ENCODE measurements at places on chromosomes 3 and 15. TPM values are rescaled to one million over a fixed set of nuclear protein-coding genes. Genes with fewer than 3 reads are reported as not detected.

- DNase-seq, result no peak
Measured at GRCh38 chr3:46183330-46183729, 24.8 kb downstream of the CCR1 start.

DNA sequence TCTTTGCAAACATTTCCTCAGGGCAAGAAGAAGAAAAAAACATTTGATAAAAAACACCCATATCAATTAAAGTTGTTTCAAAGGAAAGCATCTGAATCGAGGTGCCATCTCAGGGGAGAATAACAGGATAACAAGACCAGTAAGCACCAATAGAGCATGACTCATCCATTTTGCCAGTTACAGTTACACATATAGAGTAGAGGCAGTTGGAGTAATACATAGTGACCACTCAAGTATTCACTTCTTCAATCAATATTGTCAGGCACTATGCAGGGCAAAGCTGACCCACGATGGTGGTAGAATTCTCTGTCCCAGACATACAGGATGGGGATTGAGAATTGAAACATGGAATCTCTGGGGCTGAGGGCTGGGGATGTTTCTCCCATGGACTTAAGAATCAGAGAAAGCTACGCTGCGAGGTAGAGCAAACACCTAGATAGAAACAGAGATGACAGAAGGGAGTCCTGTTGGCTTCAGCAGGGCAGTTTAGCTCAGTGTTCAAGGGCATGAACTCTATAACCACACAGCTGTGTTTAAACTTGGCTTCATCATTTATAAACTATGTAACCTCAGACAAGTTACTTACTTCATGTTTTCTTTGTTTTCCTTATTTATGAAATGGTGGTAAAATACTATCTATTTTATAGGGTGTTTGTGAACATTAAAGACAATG, 186.4 kb upstream of the NANOGP8 start:
- no peak for DNase-seq

The RFC4 gene
- 47.6 TPM for polyA plus RNA-seq

DNA sequence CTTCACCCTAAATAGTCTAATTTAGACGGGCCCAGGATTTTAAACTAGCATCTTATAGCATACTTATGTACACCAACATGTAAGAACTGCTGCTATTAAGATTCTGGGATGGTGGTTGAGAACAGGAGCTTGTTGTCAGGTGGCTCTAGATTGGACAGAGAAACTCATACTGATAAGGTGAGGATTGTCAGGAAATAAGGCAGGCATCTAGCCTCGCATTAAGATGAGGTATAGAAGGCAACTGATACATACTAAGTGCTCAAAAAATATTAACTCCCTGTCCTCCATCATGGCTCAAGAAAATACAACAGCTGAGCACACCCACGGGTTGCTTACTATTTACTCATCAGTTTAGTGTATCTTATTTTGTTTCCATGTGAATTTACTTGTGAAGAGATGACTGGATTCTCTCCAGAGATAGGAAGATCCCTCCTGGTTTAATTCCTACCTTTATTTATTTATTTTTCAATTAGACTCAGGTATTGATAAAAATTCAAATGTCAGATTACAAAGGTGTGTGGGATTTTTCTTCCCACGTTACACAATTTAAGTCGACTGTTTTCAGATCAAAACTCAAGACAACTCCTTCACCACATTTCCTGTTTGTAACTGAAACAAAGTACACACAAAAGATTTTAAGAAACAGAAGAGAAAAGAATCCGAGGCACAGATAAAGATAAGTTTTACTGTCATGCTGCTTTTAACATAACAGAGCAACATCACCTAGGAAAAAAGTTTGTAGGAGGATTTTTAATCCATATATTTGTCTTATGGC, at the start of gene TRAT1:
TRAT1 (plus strand) TSS at position 664 of the 775 bp plus-strand sequence. CDS start 142 bp downstream, outside the sequence.
- no peak for DNase-seq

DNA sequence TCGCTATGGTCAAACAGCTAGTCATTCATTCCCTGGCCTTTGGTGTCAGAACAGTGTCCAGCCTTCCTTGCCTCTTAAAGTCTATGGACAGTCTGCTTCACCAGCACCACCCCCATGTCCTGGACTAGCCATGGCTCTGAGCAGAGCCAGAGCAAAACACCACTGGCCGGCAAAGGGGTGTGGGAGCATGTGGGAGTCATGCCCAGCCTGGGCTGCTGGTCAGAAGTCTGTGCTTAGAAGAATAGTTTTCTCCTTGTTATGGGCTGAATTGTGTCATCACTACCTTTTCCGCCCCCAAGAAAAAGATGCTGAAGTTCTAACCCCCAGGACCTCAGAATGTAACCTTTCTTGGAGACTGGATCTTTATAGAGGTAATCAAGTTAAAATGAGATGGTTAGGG, 132.9 kb upstream of the LPP start:
- DNase-seq, result no peak

DNA sequence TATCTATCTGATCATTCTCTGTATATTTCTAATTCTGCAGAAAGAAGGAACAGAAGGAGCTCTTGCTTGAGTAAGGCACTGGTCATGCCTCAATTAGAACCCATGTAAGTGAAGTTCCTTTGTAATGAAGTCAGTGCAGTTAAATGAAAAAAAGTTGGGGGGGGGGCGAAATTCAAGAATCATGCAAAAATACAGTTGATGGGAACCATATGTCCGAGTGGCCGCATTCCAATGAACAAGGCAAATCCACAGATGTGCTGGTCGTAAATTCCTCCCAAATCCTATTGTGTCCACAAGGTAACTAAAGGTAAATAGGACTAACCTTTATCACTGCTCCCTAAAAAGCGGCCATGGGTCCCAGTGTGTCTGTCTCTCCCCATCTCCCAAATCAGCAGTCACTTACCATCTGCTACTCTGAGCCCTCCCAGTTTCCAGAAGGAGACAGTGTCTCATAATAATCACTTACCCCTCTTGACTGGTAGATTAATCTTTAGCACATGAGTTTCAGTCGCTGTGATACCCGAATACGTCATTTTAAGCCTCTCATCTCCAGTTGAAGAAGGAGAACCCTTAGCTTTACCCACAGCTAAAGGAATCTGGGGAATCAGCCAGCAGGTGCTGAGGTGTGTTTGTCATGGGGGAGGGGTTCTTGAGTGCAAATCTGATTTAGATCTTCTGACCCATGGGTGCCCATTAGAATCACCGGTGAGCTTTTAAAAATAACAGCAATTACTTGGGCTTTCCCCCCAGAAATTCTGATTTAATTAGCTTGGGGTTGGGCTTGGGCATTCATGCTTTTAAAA, 56.3 kb upstream of the EPHB3 start:
- DNase-seq, result no peak

- no peak for DNase-seq
Measured at GRCh38 chr3:31322460-31322859, 210.3 kb upstream of the STT3B start.

- DNase-seq, result no peak
Measured at GRCh38 chr15:46879032-46879770, 838.1 kb upstream of the SEMA6D start.

DNA sequence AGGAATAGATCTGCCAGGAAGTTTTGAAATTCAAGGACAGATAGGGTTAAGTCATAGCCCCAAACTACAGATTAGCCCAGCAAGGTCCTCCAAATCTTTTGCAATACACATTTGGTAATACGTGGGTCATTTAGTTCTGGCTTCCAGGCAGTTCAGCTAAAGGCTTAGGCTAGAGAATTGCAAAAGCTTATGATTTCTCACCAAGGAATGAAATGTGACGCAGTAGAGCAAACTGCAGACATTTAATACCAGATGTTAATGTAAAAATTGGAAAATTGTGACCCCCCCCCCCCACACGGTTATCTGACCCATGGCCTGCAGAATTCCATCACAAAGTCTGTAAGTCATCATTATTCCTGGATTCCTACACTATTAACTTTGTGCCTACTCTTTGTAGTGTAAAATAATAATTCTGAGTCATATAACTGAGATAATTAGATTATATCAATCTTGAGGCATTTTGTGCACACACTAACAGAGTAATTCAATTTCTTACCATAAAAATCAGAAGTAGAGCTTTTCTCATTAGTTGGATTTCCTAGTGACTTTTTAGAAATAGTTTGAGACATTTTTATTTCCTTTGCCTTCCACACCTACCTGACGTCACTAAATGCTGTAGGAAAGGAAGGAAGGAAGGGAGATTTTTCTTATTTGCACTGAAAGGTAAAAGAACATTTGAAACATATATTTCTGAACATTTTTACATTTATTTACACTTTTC, 235.2 kb downstream of the DTWD1 start:
- DNase-seq, result no peak

The FEZF2 gene
- not detected for polyA plus RNA-seq

DNA sequence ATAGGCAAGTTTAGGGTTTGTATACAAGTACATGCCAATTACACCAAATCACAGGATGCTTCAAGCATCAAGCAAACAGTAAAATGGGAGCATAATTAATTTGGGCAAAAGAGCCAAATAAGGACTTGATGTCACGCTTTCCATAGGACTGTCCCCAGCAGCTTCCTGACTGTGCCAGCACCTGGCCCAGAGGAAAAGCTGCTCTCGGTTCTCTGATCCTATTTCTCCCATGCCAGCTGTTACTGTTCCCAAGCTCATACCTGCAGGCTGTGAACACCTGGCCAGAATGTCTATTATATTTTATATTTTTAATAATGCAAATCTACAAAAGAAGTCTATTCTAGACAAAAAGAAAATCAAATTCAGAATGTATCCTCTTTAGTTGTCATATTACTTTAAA, 12.2 kb downstream of the ZXDC start:
- no peak for DNase-seq

DNA sequence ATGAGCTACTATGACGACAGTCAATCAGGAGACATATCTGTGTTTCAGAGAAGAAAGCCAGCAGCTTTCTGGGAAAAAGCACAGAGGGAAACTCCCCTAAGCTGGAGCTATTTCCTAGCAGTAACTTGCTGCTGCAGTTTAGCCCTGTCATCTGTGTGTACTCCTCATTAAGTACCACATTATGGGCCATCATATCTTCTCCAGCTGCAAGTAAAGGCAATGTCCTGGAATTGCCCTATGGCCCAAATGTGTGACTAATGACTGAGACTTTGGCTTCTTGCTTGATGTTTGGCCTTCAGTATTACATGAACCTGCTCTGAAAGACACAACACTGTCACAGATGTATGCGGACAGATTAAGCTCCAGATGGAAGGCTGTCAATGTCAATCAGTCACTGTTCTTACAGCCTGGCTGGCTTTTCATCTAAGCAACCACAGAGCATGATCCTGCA, 190.8 kb downstream of the FHIT start:
- DNase-seq, result no peak

The MAPKBP1 gene
- polyA plus RNA-seq, result 19.2 TPM

- no peak for DNase-seq
Measured at GRCh38 chr3:128781164-128781563, 55.2 kb downstream of the RAB7A start.
